Activated CD8-positive, alpha-beta T cell treated with anti-CD3 and anti-CD28 coated beads for 36 hours (primary cell): ENCODE measurements at places on chromosomes 4 and X.

DNA sequence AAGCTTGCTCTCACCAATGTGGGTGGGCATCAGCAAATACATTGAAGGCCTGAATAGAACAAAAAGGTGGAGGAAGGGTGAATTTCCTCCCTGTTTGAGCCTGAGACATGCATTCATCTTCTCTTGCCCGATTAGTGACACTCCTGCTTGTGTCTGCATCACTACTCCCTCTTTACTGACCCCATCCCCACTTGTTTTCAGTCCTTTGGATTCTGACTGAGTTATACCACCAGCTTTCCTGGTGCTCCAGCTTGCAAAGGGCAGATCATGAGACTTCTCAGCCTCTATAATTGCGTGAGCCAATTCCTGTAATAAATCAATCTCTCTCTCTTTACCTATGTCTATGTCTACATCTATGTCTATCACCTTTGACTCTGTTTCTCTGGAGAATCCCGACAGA lies 47.4 kb upstream of the DYNLT3 start:
- DNase-seq: no peak
- no peaks in the 10 kb centered on the region for H3K36me3 ChIP-seq
- no peak overlapping the region for H3K4me3 ChIP-seq
- no peaks in the 10 kb centered on the region for H3K4me1 ChIP-seq
- H3K27me3 ChIP-seq: no peaks in the 10 kb centered on the region

DNA sequence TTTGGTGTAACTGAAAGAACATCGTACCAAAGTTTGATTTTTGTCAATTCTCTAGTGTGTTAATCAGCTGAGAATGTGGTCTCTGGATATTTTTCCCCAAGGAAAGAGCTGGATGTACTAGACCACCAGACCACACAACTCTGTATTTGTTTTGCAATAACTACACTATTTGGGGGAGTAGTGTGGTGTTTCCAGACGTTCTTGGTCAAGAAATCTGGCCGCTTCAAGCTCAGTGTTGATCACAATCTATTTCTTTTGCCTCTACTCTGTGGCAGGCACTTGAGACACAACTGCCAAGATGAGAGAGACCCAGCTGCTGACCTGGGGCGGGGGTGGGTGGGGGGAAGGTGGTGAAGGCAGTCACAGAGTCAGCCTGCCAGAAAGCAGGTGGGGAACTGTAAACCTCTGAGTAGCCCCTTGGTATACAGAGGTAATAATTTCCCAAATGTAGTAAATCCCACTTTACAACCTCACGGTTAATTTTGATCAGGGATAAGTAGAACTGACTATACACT lies 30.6 kb downstream of the PTTG2 start:
- no peaks in the 10 kb centered on the region for H3K36me3 ChIP-seq
- DNase-seq: no peak
- H3K27me3 ChIP-seq: no peaks in the 10 kb centered on the region
- H3K4me1 ChIP-seq: peaks cover 26% of the 10 kb centered on the region
- no peak overlapping the region for H3K27ac ChIP-seq
- H3K4me3 ChIP-seq: no peak overlapping the region

- no peaks in the 10 kb centered on the region for H3K27me3 ChIP-seq
- no peak for DNase-seq
- no peaks in the 10 kb centered on the region for H3K36me3 ChIP-seq
- no peaks in the 10 kb centered on the region for H3K4me1 ChIP-seq
- no peak overlapping the region for H3K27ac ChIP-seq
These were observed 664.8 kb downstream of the GRID2 start for GRCh38 chr4:92968556-92968955.

DNA sequence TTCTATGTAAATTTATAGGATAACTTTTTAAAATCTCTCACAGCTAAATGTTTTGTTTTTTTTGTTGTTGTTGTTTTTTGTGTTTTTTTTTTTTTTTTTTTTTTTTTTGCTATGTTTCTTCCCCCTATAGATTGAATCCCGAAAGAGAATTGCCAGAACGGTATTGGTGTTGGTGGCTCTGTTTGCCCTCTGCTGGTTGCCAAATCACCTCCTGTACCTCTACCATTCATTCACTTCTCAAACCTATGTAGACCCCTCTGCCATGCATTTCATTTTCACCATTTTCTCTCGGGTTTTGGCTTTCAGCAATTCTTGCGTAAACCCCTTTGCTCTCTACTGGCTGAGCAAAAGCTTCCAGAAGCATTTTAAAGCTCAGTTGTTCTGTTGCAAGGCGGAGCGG lies 4.1 kb downstream of the BRS3 start:
- H3K4me1 ChIP-seq: no peaks in the 10 kb centered on the region
- H3K4me3 ChIP-seq: no peak overlapping the region
- no peak for DNase-seq
- H3K27ac ChIP-seq: no peak overlapping the region
